ENCODE measurements at places on chromosomes 7 and 10.

- no peak for DNase-seq
These were observed 108.1 kb downstream of the GPR26 start for GRCh38 chr10:123774132-123774742.

DNA sequence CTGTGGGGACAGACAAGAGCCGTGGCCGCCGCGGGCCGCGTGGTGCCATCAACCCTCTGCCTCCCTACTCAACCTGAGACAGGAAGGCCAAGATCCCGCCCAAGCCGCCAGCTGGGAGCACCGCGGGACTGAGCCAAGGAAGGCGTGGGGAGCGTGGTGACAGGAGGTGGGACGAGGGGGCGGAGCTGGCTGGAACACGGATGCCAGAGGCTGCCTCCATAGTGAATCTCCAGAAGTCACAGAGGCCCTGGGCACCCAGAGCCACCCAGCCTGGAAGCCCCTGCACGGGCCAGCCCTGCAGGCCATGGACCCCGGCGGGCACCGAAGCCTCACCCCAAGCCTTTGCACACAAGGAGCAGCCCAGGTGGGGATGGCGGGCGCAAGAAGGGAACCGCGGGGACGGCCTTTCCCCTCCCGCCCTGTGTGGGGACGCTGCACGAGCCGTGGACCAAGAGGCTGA, 18.1 kb upstream of the DPYSL4 start:
- no peak for DNase-seq

GRCh38 chr7:104993217-104993862, 20.7 kb upstream of the KMT2E start:
- DNase-seq: no peak

DNA sequence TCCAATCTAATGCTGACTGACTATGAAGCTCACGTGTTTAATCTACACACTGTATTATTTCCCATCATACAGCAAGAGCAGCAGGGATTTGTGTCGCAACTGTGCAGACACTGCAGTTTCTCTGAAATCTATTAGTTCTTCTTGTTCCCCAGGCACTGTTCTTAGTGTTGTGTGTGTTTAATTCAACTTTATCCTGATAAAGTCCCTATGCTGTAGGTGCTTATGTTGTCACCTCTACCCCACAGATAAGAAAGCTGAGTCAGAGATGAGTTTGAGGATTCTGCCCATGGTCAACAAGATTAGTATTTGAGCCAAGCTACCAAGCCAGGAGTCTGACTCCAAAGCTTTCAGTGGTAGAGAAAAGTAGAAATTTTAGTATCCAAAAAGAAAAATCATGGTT, 22.5 kb upstream of the EPHB6 start:
- DNase-seq: no peak

GRCh38 chr10:60677531-60678129, 100.6 kb upstream of the CDK1 start:
- DNase-seq: no peak

DNA sequence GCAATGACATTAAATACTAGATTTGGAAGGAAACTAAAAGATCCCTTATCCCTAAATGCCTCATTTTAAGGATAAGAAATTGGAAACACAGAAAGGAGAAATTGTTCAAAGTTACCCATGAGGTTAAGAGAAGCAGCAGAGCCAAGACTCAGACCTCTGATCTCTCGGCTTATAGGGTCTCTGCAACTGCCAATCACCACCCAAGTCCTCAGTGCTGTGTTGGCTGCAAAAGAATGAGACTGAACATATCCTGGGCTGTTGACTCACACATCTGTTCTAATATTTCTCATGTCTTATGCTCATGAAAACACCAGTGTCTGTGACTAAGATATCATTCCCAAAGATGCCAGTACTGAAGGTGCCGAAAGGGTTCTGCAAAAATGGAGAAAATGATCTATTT, 153.3 kb downstream of the XPNPEP1 start:
- DNase-seq: no peak

DNA sequence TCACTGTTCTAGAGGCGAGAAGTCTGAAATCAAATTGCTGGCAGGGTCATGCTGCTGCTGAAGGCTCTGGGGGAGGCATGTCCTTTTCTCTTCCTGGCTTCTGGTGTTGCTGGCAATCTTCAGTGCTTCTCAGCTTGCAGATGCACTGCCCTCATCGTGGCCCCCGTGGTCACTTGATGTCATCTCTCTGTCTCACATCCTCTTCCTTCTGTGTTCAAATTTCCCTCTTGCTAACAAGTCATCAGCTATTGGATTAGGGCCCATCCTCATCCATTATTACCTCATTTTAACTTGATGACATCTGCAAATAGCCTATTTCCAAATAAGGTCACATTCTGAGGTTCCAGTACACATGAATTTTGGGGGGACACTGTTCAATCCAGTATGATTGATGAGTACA, 36.6 kb upstream of the SRGN start:
- DNase-seq: no peak

DNA sequence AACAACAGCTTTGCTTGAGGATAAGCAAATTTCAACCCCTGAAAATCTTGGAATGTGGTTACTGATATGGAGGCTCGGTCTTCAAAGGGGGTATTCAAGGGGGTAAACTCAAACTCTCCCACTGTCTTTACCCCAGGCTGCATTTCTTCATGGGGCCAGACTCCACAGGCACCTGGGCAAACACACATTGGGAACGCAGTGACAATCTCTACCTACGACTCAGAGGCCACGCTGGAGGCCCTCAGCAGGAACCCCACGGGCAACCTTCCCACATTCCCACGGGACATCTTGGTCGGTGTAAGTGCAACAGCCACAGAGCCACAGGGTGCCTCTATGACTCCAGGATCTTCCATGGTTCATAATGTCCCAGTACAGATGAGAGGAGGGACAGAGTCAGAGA, 2.2 kb upstream of the INSIG1 start:
- DNase-seq: no peak

- DNase-seq: no peak
These were observed 93.8 kb downstream of the PARD3 start for GRCh38 chr10:34721208-34721840.

Measured in stimulated activated CD8-positive, alpha-beta memory T cell treated with anti-CD3 and anti-CD28 coated beads, Interleukin-2, amount 100 ng/mL, for 1 hour (primary cell).